ENCODE measurements at places on chromosomes 5 and 9.

DNA sequence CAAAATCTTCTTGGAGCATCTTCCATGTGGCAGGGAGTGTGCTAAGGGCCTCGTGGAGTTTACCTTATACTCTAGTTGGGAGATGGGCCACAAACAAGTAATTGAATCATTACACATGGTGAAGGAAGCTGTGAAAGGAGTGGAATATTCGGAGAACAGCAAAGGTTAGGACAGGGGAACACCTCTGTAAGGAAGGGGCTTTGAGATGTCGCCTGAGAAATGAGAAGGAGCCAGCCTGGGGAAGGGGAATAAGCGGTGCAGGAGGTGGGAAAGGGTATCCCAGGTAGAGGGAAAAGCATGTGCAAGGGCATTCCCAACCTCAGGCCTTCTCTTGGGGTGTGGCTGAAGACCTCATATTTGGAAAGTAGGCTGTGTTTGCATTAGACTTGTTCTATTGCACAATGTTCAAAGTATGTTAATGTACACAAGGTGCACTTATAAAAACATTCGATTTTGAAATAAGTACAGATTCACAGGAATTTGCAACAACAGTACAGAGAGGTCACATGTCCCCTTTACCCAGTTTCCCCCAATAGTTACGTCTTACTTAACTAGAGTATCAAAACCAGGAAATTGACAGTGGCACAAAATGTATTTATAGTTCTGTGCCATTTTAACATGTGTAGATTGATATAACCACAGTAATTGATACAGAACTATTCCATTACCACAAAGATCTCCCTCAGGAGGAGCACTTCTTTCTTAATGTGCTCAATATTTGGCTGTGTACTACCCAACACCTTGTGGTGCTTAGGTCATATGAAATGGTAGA, 2.4 kb upstream of the STOM start:
- no peak for DNase-seq

- no peak for DNase-seq
Measured at GRCh38 chr5:145244788-145245187, 590.4 kb downstream of the PRELID2 start.

DNA sequence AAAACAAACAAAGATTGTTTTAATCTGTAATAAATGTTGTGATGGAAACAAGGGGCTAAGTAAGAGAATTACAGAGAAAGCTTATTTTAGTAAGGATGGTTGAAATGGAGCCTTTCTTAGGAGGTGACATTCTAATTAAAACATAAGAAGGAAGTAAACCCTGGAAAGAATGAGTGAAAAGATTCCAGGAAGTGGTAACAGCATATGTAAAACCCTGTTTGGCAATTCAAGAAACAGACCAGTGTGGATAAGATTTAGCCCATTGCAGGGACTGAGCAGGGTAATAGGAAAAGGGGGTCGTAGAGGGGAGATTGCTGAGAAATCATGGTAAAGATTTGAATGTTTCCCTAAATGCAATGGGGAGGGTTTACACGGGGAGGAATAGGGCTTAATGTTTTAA, 21.6 kb upstream of the PIP5K1B start:
- DNase-seq, result no peak

DNA sequence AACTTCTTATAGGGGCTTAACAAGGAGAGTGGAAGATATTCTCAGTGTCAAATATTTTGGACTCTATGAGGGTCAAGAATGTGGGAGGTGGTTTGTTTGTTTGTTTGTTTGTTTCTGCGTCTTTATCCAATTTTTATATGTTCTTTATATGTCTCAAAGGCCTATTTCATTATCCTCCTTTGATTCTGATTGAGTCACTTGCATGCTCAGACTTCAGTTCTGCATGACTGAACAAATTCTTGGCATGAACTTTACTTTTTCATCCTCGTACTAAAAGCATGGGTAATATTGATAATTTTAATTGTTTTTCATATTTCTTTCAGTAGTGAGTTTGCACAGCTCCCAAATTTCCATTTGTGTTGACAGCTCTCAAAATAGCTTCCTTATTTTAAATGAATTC, 19.2 kb upstream of the ERBIN start:
- DNase-seq, result no peak

- no peak for DNase-seq
Measured at GRCh38 chr5:135850231-135850630, 15.8 kb downstream of the SLC25A48 start.

DNA sequence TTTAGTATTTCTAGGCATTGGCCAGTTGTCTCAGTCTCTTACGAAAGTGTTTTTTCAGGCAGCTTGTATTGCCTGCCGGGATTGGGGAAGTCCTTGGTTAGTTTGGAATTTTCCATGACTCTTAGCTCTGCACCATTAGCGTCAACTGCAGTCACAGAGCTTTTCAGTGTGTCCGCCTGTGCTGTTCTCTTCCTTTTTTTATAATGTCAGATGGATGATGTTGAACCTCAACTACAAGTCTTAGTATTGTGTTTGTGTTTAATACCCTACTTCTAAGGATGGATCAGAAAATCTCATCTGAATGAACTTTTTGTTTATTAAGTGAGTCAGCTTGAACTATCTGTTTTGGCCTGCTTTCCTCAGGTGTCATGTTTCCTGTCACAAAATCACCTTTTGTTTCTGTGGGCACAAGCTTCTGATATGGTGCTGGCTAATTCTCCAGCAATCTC, 33.1 kb downstream of the ATP6V0E1 start:
- no peak for DNase-seq

Data from activated T-cell treated with anti-CD3 and anti-CD28 coated beads, Interleukin-2, amount 50 U/mL, for 24 hours (primary cell).